SK-N-MC (cell line): ENCODE measurements at places on chromosomes 3 and 15.

DNA sequence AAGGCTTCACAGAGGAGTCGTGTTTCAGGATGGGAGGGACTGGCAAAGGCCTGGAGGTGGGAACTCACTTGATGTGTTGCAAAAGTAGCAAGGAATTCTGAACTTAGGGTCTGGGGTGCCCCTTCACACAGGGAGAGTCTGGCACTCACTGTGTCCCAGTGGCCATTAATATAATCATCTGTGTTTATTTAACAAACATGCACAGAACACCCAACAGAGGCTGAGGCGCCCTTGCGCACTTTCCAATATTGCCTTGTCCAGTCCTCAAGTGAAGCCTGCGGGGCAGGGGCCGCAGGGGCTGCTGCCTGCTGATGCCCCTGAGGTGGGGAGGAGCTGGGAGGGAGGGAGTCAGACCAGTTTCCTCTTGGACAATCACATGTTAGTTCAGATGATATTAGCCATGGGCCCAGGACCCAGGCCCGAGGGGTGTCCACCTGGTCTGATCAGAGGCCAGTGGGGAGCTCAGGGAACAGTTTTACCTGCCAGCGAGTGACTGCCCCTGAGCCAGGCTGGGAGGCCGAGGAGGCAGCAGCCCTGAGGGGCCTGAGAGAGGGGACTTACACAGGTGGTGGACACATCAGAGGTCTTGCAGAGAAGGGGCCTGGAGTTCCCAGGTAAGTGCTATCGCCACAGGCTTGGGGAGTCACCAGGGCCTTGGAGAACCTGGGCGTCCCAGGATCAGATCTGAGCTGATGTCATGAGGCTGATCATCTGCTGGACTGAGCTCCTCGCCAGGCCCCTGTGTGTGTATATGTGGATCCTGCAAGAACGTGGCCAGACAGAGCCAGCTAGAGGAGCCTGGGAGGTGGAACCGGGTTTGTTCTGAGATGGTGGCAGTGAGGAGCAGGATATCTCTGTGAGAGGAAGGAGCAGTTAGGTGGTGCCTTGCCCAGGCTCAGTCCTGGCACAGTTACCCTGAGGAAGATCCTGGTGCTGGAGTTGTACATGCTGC is 13.8 kb upstream of the TXNRD3 start:
- DNase-seq = no peak

DNA sequence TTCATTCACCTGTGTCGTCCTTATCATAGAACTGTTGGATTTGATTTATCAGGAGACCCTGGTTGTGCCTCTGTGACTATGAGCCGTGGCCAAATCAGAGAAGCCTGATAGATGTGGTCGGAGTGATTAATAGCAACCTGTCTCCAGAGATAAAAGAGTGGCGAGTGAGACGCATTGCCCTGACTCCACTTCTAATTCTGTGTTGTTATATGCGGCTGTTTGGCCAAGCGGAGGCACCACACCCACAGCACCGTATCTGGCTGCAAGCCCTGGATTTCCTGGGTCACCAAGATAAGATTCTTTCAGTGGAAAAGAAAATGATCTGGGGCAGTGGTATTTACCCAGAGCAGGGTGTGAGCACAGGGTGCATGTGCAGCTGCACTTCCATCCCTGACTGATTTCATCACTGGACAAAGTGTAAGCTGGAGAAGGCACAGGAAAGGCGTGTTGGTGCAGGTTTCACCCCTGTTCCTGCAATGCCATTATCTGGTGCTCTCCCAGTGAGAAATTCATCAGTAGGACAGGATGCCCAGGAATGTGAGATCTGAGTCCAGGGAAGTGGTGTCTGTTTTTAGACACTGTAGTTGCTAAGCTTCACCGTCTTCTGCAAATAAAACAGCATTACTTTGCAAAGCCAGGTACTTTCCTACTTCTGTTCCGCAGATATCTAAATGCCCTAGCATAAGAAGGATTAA is 84.6 kb downstream of the CD47 start:
- no peak for DNase-seq

DNA sequence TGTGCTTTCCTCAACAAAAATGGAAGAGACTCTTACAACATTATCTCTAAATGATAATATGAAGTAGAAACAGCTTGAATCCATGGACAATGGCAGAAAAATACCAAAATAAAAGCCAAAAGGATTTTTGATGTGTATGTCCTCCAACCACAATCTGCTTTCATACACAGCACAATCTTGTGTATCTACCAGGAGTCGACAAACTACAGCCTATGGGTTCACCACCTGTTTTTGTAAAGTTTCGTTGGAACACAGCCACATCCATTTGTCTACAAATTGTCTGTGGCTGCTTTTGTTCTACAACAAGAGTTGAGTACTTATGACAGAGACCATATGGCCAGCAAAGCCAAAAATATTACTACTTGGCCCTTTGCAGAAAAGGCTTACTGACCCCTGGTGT is 88.7 kb upstream of the UBE2E2 start:
- no peak for DNase-seq

GRCh38 chr15:28075573-28075972 is 23.5 kb downstream of the OCA2 start:
- DNase-seq = no peak
